ENCODE measurements at places on chromosomes 4 and X.

- DNase-seq = no peak
Measured at GRCh38 chrX:69131886-69132285, 33.4 kb downstream of the PJA1 start.

GRCh38 chr4:72295966-72296557 is 264.3 kb downstream of the NPFFR2 start:
- peak; percentile 19 for DNase-seq

- DNase-seq = no peak
Measured at GRCh38 chrX:147342197-147342596, 527.7 kb upstream of the CXorf51A start.

DNA sequence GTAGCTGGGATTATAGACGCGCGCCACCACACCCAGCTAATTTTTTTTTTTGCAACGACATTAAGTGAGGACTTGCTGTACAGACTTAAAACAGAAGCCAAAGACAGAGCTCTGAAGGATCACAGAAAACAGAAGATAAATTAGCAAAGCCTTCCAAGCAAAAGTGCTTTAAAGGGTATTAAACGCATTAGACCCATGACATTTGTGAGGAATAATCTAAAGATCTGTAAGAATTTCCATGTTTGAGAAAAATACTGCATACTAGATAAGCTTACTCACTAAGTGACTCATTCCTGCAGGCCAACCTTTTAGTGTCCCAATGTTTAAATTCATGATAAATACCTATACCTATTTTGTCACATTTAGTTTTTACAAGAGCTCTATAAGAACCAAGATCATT is 27.4 kb downstream of the SMARCA1 start:
- DNase-seq = no peak

GRCh38 chr4:162586266-162586665 is 422.5 kb upstream of the FSTL5 start:
- no peak for DNase-seq

GRCh38 chr4:141702472-141703182 is 66.2 kb downstream of the IL15 start:
- no peak for DNase-seq

DNA sequence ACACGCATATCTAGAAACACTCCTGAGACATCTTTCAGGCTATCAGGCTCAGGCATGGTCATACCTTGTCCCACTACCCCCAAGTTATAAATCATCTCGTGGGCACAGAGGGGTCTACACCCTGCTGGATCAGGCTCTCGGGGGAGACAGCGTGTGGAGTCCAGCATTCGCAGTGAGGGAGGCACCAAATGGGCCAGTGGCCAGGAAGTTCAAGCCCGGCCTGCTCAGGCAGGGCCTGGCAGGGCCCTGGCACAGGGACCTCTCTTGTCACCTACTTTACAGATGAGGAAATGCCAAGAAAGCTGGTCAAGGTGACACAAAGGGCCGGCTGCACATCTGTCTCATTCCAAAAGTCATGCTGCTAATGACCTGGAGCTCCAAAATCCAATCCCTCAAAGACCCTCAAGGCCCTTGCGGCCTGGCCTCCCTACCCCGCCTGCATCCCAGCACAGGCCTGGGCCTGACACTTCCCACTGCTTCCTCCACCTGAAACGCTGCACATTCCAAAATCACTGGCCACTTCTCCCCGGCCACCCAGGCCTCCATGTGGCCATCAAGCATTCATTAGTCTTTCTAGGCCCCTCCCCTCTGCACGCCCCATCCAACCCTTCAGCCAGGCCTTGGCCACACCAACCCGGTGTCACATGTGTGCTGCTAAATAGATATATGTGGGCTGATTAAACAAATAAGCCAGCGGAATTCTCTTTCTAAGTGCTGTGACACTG is 35.6 kb downstream of the ACOX3 start:
- no peak for DNase-seq

DNA sequence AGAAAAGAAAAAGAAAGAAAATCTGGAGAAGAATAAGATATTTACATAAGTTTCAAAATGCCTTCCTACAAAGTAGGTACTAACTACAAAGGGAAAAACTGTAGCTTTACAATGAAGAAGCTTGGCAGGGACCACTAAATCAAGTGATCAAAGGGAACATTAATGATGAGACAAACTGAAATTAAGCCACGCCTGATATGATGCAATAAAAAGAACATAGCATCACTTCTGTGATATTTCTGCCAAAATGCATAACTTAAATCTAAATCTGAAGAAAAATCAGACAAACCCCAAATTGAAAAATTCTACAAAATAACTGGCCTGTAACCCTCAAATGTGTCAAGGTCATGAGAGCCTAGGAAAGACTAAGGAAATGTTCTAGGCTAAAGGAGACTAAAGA is 8.9 kb upstream of the DCLK2 start:
- no peak for DNase-seq

DNA sequence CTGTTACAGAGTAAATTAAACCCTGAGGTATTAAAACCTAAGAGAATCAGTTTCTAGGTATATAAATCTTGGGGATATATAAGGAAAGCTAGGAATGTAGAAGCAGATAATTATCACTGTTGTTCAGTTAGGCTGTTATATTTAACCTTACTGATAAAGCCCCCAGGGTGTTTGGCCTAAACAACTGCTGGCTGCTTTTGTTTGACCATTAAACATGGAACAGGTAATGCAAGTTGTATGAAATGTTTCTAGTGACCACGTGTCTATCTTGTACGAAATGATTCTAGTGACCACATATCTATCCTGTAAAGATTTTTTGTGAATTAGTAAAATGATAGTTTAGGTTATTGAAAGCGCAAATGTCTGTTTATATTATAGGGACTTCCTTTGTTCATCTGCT is 52.6 kb downstream of the SGMS2 start:
- DNase-seq = no peak

DNA sequence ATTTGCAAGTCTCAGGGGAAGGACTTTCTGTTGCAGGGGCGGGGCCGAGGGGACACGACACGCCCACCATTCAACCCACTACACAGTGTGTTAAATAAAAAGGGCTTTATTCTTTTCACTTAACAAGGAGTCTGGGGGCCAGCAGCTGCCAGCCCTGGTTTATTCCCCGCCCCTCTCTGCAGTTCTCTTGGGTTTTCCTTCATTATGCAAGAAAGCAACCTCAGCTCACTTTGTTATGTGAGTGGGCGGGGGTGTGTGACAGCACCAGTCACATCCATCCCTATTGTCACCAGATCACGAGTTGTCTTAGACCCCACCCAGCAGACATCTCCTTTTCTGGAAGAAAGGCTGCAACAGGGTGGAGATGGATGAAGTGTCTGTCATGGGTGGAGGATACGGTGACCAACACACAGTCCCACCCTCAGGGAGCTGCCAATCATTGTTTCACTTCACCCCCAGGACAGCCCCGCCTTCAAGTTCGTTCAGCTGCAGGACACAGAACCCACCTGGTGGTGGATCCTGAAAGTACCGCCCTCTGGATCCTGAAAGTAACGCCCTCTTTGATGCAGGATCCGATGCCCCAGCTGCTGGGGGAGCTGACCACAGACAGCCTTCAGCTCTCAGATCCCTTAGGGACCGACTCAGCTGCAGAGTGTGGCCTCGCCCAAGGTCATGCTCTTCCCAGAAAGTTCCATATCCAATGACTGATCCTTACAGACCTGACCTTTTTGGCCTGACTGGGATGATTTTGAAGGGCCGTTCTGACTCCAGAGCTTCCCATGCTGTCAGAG is 79.6 kb downstream of the SMIM20 start:
- peak; percentile 92 for DNase-seq

DNA sequence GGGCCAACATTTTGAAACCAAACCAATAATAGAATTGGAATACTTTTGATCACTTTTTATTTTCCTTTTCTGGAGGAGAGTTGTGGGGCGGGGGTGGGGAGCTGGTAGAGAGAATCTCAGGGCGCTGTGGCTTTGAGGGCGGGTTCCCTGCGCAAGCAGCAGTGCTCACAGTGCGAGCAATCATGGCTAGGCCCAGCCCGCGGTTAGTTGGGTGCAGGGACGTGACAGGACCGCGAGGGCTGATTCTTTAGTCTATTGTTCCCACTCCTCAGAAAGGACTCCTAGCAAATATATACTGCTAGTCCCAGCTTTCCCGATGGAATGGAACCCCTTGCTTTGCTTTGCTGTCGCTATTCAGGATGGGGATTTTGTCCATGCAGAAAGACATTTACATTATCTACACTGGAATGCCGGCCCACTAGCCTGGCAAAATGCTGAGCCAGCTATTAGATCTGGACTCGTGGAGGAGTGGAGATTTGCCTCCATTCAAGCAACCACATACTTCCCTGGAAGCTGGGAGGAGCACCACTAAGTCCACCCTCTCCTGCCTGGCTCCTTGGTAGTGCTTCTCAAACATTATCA is 23.9 kb upstream of the APLN start:
- DNase-seq = peak; percentile 22

- DNase-seq = no peak
Measured at GRCh38 chr4:22345678-22346077, 170.2 kb downstream of the ADGRA3 start.

DNA sequence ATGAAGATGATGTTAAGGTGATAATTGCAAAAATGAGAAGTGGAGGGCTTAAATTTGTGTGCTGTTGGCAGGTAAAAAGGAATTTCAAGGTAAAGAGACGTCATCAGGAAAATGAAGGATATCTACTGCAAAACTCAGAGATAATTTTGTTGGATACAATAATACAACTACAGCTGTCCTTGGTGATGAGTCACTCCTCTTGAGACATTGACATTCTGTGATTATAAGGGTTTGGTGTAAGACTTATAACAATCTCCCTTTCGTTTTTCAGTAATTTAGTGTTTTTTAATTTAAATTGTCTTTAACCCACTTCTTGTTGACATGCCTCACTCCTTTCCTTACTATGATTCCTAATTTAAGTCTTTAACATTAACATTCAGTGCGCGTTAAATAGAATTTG is 1074.1 kb upstream of the SLIT2 start:
- no peak for DNase-seq

Measured in suppressor macrophage treated with lipopolysaccharide for 1 hour (primary cell).